ENCODE measurements at places on chromosomes 11 and 22. TPM values are rescaled to one million over a fixed set of nuclear protein-coding genes. Genes with fewer than 3 reads are reported as not detected.

Gene PAMR1
- 499 TPM for total RNA-seq

Gene HTR3A
- total RNA-seq: not detected

Gene MYEOV
- 0.74 TPM for total RNA-seq

Gene TBRG1
- 22.9 TPM for total RNA-seq

Gene C11orf97
- total RNA-seq: not detected

Gene GRM5
- under 0.01 TPM for total RNA-seq

Gene TOM1
- 33.4 TPM for total RNA-seq

Gene MRGPRX3
- not detected for total RNA-seq

Gene GAL3ST3
- total RNA-seq: 0.14 TPM

Gene KDM4E
- total RNA-seq: not detected

Gene PDGFB
- 0.14 TPM for total RNA-seq

Gene OR11H1
- total RNA-seq: not detected

Gene HEPN1
- total RNA-seq: not detected

Gene TIGD3
- total RNA-seq: 0.14 TPM

Gene GRIA4
- total RNA-seq: under 0.01 TPM

Gene SLC7A4
- total RNA-seq: 0.14 TPM

Gene HBD
- not detected for total RNA-seq

Gene PISD
- 34.9 TPM for total RNA-seq

Gene USH1C
- total RNA-seq: not detected

Gene ANO9
- not detected for total RNA-seq

Gene ZNF280B
- 0.46 TPM for total RNA-seq
